CD4-positive, alpha-beta T cell treated with Interleukin-17A for 4 hours (primary cell): ENCODE measurements at places on chromosomes 7 and 10.

- DNase-seq, result no peak
Measured at GRCh38 chr7:68550635-68551034, 1047.6 kb upstream of the AUTS2 start.

GRCh38 chr10:103832806-103833205 lies 22.6 kb downstream of the SH3PXD2A start:
- DNase-seq, result no peak

DNA sequence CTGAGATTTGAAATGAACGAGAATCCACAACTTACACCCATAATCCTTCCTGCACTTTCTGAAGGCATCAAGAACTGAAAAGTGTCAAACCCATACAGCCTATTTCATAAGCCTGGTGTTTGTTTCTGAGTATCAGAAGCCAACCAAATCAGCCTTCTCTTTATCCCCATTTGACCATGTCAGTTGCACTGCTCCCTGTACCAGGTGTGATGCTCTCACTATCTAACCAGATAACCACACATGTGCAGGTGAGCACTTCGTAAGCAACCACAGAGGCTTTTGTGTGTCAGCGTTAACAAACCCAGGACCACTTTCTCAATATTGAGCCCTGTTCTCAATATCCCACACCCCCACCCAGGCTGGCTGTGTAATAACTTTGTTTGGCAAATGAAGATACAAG lies 114.4 kb downstream of the DOCK4 start:
- DNase-seq, result no peak

GRCh38 chr10:123863721-123864482 lies 27.7 kb downstream of the CPXM2 start:
- DNase-seq, result no peak

- DNase-seq, result peak; percentile 70
Measured at GRCh38 chr7:92448205-92448747, 994 bp downstream of the GATAD1 start.

DNA sequence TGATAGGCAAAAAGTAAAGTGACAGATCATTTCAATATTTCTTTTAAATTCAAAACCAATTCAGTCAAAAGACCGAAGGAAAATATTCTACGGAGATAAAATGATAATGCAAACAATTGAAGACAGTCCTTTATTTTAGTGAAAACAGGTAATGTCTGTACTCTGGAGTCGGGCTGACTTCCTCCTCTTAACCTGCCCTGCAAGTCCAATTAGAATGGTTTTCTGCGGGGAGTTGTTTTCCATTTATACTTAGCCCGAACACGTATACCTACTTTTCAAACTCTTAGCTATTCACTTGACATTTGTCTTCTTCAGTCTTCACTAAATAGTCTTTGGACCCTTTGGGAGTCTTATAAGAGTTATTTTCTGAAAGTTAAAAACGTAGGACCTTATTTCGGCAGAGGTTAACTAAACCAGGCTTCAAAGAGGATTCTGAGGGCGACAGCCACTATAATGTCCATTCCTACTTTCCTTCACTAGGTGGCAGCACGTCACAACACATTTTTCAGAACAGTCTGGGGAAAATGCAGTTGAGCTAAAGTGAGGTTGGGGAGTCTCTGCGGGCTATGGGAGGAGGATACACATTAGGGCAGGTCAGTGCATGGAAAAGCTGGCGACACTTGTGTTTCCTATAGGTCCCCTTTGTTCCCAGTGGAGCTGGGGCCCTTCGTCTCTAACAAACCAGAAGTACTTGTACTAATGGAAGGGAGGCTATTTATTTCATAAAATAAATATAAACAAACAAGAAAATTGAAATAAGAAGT lies 472.0 kb downstream of the KCNMA1 start:
- DNase-seq, result peak; percentile 17
